ENCODE measurements at places on chromosomes 5 and 9.

- DNase-seq: no peak
These were observed 945 bp downstream of the BTF3 start for GRCh38 chr5:73499187-73499586.

GRCh38 chr5:119706049-119706448 lies 76.7 kb downstream of the FAM170A start:
- DNase-seq: no peak

- no peak for DNase-seq
These were observed 937 bp downstream of the TMOD1 start for GRCh38 chr9:97502222-97502983.

- DNase-seq: no peak
These were observed 43.6 kb downstream of the ROPN1L start for GRCh38 chr5:10485142-10485795.

- no peak for DNase-seq
These were observed 23.0 kb downstream of the ABL1 start for GRCh38 chr9:130857864-130858738.

DNA sequence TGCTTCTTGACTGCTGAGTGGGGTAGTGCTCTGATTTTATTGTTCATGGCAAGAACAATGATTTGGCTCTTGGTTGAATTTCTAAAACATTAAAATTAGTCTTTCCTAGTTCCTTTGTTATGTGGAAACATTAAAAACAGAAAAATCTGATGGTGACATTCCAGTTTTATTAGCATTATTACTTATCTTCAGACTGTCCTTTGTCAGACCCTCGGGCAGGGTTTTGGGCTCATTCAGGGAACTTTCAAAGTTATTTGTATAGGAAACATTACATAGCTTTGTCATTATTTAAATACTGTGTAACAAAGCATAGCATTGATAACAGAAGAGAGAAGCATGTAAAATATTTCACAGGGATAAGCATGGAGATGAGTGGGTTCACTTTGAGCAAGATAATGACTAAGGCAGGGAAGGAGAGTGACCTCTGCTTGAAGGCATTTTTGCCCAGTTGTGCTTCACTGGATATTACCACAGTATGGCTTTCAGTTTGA lies 119.9 kb downstream of the KDM4C start:
- no peak for DNase-seq

- no peak for DNase-seq
These were observed 25.2 kb downstream of the GIN1 start for GRCh38 chr5:103094737-103095136.

DNA sequence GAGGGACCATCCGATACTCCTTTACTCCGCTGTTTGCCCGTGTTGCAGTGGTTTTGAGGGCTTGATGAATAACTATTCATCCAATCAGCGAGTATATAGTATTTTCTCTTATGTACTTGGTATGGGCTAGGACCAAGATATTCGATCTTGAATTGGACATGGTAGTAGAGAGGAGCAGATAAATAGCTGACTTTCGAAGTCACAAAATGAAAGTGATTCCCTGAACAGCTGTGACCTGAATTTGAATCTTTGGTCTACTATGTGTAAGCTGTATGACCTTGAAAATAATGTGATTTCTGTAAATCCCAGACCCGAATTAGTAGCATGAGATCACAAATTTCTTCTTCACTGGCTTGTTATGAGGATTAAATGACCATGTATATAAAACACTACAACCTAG lies 134.4 kb downstream of the TUSC1 start:
- no peak for DNase-seq

DNA sequence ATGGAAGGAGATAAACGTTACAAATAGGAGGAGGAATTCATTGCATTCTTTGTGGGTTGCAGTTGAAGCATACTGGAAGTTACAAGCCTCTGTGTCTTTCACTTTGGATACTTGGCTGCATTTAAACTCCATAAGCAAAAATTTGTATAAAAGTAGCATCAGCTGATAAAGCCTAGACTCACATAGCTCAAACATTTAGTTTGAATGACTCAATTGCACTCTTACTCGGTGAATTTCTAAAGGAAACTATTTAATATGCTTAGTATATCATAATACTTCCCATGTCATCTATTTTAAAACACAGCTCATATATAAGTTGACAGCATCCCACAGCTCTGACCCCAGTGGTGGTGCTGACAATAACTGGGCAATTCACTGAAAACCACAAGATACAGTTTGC lies 596.6 kb upstream of the ZNF608 start:
- no peak for DNase-seq

Measured in naive thymus-derived CD8-positive, alpha-beta T cell (primary cell).